GM19239 (cell line): ENCODE measurements at places on chromosomes 7 and 10.

DNA sequence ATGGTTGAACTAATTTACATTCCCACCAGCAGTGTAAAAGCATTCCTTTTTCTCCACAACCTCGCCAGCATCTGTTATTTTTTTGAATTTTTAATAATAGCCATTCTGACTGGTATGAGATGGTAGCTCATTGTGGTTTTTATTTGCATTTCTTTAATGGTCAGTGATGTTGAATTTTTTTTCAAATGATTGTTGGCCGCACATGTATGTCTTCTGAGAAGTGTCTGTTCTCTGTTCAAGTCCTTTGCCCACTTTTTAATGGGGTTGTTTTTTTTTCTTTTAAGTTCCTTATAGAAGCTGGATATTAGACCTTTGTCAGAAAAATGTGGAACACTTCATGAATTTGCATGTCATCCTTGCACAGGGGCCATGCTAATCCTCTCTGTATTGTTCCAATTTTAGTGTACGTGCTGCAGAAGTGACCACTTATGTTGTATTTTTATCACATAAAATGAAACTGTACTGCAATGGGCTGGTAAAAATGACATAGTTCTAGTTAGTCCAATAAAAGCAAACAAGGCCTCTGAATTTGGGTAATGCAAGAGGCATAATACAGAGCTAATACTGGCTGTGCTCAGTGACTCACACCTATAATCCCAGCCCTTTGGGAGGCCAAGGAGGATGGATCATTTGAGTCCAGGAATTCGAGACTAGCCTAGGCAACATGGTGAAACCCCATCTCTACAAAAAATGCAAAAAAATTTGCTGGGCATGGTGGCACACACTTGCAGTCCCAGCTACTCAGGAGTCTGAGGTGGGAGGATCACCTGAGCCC lies 70.3 kb downstream of the ABI1 start:
- no peak for DNase-seq

DNA sequence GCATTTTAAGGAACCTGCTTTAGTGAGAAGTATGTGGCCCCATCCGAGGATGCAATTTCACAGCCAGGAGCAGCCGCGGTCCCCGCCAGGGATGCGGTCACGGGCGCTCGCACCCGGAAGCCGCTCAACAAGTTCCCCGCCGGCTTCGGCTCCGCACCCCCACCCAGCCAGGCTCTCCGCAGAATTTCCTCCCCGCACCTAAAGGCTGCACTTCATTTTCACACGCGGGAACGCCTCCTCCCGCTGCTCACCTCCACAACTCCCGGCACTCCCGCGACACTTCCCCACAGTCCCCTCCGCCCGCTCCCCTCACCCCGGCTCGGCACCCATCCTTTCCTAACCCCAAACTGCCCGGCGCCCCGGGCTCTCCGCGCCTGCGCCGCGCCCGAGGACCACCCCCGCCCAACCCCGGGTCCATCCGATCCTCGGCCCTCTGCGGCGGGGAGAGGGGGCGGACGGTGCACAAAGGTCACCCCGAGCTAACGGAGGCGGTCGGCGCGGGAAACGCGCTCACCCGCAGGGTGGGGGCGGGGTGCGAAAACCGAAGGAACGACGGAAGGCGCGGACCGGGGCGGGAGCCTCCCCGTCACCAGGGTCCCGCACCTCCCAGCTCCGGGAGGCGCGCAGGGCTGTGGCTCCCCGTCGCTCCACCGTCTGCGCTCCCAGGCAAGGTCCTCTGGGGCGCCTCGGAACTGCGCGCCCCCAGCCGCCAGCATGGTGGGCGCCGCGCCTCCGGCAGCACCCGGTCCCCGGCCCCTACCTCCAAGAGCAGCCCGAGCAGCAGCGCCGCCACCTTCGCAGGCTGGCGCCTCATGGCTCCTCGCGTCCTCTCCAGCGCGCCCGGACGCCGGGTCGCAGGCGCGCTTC lies 558 bp downstream of the VOPP1 start:
- DNase-seq: no peak

GRCh38 chr7:157121184-157121715 lies 17.5 kb upstream of the UBE3C start:
- DNase-seq: no peak

DNA sequence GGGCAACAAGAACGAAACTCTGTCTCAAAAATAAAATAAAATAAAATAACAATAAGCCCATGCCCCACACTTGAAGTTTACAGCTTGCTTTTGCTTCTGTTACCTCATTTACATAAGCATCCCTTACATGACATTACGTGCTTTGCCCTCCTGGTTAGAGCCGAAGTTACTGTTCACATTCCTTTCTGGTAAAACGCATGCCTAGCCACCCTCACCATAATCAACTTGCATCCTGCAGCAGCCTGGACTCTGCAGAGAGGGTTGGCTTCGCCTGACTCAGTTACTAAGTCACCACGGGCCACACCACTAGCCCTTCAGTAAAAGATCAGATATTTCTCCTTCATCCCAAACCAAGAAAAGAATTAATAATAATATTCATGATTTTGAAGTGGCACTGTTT lies 736.0 kb upstream of the AUTS2 start:
- DNase-seq: no peak

- no peak for DNase-seq
Measured at GRCh38 chr10:106278383-106278782, 886.1 kb downstream of the SORCS1 start.
